LHCN-M2 (cell line): ENCODE measurements at places on chromosomes 13 and 19.
A peak's percentile ranks its signal among the peaks of the same experiment; 100 is the strongest.

- DNase-seq, result no peak
Observed at GRCh38 chr19:30651066-30651465, 278.9 kb downstream of the ZNF536 start.

- DNase-seq, result no peak
Observed at GRCh38 chr13:97284558-97284957, 62.4 kb downstream of the MBNL2 start.

DNA sequence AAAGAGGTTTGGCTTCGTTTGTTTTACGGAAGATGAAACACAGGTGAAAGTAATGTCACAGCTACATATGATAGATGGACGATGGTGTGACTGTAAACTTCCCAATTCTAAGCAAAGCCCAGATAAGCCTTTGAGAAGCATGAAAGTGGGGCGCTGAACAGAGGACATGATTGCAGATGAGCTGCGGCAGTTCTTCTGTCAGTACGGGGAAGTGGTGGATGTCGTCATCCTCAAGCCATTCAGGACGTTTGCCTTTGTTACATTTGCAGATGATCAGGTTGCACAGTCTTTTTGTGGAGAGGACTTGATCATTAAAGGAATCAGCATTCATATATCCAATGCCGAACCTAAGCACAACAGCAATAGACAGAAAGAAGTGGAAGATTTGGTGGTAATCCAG, 111.5 kb upstream of the DIAPH3 start:
- DNase-seq, result no peak

DNA sequence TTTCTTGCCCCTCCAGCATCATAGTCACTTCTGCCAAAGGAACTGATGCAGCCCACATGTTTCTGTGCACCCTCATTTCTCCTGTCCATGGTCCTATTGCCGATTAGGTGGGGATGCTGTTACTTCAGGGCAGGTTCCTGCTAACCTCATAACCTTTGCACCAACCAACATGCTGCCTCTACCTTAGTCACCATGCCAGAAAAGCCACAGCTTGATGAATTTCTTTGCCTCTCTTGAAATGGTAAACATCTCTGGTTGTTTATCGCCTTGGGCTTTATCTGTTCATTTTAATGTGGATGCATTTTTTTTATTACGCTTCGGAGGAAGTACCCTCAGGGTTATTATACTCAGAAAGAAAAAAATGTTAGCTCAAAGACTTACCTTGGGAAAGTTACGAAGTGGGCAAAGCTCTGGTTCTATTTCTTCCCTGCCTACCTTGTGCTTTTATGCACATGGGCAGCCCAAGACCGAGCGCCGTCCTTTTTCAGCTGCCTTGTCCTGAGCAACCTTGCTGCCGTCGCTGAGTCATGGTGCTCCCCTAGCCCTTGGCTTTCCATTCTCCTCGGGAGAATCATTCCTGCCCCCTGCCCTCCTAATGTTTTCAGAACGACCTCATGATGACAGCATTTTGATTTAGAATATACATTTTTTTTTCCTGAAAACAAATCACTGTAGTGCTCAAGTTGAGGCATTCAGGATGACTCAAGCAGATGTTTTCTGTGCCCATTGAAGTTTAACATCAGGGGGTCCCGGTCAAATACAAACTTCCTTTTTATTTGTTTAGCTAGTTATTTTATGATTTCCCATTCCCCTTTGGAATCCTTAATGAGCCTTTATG, 280.0 kb downstream of the SHISA2 start:
- no peak for DNase-seq

- peak; percentile 90 for DNase-seq
Observed at GRCh38 chr19:7535047-7535997, at the start of gene PNPLA6. Gene PNPLA6, plus strand, starts transcription at chr19:7535717. Its CDS starts 72 bp downstream, at chr19:7535789.
